ENCODE measurements at places on chromosomes 11 and 22.

- no peak for DNase-seq
These were observed 49.2 kb upstream of the POU2AF1 start for GRCh38 chr11:111428113-111428876.

DNA sequence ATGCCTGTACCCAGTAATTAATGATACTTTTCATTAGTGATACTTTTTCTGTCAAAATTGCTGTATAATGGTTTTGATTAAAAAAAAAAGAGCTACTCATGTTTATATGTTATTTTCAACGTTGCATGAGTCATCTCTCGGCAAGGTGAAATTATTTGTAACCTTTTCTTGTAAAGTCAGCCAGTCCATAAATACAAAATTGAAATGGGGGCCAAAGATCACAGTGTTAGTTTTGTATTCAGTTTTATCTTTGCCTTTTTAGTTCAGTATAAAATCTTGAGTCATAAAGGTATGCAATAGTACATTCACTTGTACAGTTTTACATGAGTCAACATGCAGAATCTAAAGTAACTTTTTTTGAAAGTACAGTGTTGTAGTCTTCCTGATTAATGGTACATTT lies 4.3 kb downstream of the ARHGEF12 start:
- peak; percentile 87 for DNase-seq

- DNase-seq = no peak
These were observed 53.5 kb upstream of the LMO1 start for GRCh38 chr11:8317159-8317558.

GRCh38 chr11:91527380-91528030 lies 697.1 kb upstream of the FAT3 start:
- no peak for DNase-seq

DNA sequence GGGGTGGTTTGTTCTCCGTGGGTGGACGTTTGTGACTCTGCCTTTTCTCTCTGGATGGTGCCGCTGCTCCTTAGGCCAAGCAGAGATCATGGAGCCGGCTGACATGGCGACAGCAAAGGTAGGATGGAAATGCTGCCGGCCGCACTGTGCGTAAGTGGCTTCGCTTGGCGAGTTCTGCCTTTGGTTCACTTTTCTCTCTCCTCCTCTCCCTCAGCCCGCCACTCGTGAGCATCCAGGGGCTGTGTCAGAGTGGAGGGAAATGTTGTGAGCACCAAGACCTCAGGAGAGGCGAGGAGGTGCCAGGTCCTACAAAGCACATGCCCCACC lies 80.5 kb downstream of the GRAMD1B start:
- DNase-seq = no peak

DNA sequence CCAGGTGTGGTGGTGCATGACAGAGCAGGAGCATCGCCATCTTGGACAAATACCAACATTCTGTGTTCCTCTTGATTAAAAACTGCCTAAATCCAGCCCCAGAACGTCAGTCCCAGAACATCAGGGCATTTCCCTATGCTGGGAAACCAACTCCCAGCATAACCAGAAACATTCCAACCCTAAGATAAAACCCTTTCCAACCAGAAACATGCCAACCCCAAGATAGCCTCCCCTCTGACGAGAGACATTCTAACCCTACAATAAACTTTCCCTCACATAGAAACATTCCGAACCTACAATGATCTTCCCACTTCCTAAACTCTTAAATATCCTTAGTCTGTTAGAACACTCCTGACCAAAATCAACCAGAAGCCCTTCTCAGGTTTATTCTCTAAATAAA lies 11.6 kb downstream of the PLAAT4 start:
- DNase-seq = no peak

- no peak for DNase-seq
These were observed 39.3 kb downstream of the CCDC81 start for GRCh38 chr11:86414032-86414431.

DNA sequence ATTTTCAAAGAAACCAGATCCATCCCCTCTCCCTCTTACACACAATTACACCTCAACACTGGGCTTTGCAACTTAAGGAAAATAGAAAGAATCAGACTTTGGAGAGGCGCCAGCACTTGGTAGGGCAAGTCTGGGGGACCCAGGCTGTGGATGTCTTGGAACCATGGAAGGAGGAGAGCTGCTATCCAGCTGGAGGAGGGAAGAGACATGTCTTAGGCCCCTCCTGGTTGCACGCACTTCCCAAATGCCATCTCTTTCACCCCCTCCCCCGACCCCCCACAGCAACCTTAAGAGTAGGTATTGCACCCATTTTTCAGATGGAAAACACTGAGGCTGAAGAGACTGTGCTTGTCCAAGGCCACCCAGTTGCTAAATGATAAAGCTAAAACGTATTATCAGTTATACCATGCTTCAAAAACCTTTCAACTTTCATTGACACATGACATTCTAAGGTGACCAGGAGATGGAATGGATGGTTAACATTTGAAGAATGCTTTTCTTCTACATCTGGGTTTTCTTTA lies 3.9 kb downstream of the TIMP3 start:
- DNase-seq = no peak

GRCh38 chr22:36816636-36817524 lies at the start of gene PVALB:
PVALB (minus strand) TSS chr22:36817035; CDS start chr22:36817005, 30 bp downstream.
- no peak for DNase-seq

GRCh38 chr22:44519886-44520285 lies 21.9 kb upstream of the RTL6 start:
- DNase-seq = no peak

DNA sequence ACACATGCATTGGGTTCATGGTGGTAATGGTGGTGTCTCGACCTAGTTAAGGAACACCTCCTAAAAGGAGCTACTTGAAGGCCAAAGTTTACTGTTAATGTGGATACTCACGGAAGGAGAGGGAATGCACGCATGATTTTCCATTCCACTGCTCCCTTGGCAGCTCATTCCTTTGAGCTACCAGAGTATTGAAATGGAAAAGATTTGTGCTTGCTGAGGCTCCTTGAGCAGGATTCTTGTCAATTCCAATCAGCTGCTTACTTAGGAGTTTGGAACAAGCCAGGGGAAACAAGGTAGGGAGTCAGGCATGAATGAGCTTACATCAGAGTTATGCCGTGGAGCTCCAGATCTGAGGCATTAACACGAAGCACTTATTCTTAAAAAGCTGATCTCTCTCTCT lies 108.8 kb downstream of the GRIA4 start:
- no peak for DNase-seq

GRCh38 chr11:92297567-92298553 lies 73.2 kb downstream of the FAT3 start:
- DNase-seq = no peak

GRCh38 chr11:64209563-64209843 lies 3.0 kb downstream of the FERMT3 start:
- DNase-seq = no peak

DNA sequence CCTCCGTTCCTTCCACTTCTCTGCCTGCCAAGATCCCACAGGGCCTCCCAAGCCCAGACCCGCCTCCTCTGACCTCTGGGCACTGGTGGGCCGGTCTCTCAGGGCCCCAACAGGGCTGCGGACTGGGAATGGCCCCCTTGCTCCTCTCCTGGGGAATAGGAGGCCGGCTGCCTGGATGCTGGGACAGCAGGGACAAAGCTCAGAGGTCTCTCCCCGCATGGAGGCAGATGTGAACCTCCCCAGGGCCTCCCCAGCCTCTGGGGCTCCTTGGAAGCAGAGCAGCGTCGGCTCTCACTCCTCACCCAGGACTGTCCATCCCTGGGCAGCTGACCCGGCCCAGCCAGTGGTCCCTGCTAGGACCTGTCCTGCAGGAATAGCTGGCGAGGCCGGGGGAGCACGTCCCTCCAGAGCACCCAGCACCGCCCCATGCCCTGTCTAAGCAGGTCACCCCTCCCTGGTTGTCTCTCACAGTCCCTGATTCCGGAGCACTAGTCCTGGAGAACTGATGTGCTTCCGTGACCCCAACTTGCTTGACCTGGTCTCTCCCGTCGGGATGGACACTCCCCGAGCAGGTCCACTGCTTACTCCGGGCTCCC lies 85.8 kb downstream of the RTL6 start:
- DNase-seq = no peak

DNA sequence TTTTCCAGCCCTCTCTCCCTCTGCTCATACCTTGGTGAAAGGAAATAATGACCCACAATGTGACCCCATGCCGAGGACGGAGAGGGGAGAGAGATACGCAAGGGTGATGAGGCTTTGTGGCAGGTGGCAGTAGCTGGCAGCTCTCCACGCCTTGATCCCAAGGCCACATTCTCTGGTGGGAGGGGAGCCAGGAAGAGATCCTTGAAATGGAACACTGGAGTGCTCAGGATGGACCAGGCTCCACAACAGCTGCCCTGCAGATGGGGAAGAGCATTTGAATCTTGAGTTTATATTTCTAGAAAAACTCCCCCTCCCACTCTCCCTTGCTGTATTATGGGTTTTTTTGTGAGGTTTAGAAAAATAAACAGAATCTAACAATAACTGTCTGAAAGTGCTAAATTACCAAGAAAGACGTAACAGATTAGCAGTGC lies 61.6 kb upstream of the CDON start:
- DNase-seq = no peak

DNA sequence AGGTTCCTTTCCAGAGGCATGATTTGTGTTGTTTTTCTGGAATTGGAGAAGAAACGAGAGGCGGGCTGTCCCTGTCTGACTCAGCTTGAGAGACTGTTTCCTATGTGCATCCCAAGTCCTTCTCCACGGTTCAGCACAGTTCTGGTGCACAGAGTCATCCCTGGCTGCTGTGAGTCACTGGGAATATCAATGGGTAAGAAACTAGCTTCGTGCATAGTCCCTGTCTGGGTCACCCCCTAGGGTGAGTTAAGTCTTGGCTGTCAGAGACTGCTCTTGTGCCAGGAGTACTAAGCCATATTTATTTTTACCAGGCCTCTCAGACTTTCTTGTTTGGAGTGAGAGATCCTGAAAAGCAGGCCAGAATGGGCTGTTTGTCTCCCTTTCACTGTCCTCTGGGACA lies 2.4 kb upstream of the LRP4 start:
- DNase-seq = no peak

GRCh38 chr11:61120706-61121191 lies 18.5 kb downstream of the CD5 start:
- no peak for DNase-seq

- DNase-seq = no peak
These were observed 2.6 kb downstream of the CHRM1 start for GRCh38 chr11:62918531-62918930.

GRCh38 chr11:2300936-2301630 lies 635 bp downstream of the C11orf21 start:
- no peak for DNase-seq

DNA sequence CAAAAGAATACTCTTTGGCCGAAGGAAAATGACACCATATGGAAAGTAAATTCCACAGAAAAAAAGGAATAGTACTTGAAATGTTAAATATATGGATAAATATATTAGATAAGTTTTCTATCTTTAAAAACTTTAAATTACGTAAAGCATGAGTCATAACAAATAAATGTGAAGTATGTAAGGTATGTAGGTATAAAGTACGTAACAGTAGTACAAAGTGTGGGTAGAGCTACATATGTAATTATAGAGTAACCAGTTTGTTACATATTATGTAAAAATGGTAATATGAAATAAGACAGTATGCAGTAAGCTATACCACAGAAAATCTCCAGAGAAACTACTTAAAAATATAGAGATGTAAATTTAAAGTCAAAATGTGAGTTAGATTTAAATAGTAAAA lies 582.3 kb upstream of the CHORDC1 start:
- DNase-seq = no peak

DNA sequence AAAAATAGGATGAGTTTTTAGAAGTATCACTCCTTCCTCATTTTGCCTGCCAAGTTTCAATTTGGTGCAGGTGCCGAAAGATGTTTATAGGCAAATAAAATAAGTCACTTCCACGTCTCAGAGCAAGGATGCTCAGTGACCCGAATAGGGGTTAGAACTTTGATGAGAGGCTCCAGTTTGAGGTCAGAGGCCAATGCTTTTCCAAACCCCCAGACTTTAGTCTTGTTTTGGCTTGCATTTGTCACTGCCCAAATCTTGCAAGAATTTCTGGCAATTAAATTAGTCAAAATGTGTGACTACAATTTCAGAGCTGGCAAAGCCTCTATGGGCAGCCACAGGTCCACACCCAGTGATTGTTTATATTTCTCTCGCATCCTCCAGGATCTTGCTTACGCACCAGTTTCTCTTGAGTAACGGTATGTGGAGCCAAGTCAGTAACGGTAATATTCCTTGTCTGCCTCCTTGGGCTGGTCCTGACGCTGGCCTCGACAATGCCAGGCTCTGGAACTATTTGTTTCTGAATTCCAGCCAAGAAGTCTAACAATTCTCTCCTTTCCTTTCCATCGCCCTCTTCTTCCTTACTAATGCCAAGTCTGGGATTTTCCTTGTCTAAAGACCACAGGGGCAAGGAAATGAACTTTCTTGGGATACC lies 9.9 kb upstream of the NUP160 start:
- DNase-seq = no peak

GRCh38 chr11:115617767-115618166 lies 113.6 kb upstream of the CADM1 start:
- DNase-seq = no peak

GRCh38 chr22:33986167-33986771 lies 66.0 kb upstream of the LARGE1 start:
- DNase-seq = no peak

DNA sequence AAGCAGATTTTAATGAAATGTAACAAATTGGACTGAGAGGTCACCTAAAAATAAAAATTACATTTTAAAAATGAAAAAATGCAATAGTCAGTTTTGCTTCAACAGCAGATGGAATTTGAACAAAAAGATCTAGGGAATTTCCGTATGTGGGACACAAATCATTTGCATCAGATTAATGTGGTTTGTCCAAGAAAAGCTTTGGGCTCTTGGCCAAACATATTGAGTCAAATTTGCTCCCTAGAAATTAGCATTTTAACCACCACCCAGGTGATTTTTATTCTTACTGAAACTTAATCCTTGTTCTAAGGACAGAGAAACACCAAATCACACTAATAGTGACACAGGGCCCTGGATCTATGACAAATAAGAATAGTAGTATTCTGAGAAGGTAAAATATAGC lies 1477.8 kb downstream of the FAM181B start:
- DNase-seq = no peak

DNA sequence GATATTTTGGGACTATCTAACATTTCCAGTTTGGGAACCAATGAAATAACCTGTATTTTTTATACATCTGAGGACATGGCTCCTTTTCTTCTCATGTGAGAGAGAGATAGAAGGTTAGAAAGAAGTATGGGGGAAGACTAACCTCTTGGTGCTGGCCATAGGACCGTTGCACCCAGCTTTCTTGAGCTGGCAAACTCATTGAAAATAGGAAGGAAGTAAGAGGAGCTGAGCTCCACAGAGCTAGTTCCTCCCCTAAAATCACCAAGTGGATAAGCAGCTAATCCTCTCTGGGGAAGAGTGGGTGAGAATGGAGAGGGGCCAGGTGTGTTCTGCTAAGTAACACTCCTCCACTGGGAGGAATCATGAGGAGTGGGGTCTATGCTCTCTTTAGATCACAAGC lies 387.4 kb upstream of the CADM1 start:
- no peak for DNase-seq

DNA sequence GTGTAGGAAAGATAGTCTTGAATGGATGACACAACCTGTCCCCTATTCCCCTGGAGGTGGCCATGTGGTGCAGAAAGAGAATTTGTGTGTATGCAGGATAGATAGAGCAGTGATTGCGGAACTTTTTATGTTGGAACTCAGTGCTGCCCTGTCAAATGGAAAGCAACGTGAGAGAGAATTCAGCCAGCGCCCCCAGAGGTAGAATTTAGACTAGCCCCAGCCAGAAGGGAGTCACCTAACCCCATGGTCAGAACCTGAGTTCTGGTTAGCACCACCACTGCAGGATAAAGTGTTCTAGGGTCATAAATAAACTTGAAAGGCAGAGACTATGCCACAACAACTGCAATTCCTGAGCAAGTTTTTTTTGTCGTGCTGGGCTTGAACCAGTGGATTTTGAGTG lies 152.9 kb upstream of the GRIA4 start:
- no peak for DNase-seq

- peak; percentile 44 for DNase-seq
These were observed 5.5 kb downstream of the YDJC start for GRCh38 chr22:21624120-21624879.

Data from hematopoietic multipotent progenitor cell treated with erythropoietin and hydrocortisone succinate and interleukin-3 and kit ligand, for 17 days (in vitro differentiated cells).